ENCODE measurements at places on chromosomes 2 and 18.

DNA sequence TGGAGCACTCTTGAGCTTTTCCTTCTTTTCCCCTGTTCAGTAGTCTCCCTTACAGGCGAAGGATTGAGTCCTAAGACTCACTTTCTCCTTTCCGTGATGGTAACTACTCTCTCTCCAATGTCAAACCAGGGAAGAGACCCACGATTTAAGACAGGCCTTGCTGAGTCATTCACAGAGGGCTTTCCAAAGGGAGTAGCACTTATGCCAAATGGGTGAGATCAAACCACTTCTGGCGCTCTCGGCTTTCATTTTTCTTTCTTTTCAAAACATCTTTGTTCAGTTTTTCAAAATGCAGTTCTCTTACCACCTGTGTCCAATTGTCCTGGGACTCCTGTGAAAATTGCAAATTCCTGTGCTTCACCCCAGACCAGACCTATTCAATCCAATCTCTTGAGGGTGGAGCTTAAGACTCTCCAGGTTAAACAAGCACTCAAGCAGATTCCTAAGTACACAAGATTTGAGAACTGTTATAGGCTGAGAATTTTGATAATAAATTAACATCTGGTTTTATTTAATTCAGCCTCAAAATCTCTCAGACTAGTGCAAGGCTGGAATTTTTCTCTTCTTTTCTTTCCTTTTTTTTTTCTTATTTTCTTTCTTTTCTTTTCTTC, 14.4 kb upstream of the MRPL19 start:
- no peak for DNase-seq

GRCh38 chr2:140457483-140457882, 1673.3 kb downstream of the LRP1B start:
- no peak for DNase-seq

DNA sequence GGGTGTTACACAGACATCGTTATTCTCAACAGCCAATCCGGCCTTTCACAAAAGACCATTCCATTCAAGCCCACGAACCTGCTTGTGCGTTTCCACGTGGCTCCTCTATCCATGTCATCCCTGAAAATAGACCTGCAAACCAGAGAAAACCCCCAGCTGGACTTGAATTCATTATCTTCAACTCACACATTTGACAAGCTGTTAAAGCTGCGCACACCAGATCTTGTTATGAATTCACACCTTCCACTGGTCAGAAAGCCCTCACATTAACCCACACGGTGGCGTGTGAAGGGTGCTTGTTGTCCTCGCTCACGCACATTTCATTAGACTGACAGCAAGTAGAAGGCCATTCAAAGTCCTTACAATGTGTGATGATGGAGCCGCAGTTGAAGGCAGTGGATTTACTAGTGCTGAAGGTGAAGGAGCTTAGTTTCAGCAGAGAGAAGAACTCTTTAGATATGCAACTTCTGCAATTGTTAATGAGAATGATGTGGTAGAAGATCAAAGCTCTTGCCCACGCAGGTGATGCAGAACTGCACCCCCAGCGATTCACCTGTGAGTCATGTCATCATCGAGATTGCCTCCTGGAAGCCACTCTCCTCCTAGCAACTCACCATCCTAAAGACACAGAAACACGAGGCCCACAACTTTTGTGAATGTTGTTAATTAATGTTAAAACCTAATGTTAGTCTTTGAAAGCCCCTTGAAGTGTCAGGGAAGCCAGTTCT, 224.8 kb upstream of the SOX11 start:
- no peak for DNase-seq

- DNase-seq = no peak
Observed at GRCh38 chr18:13442451-13442850, 223.9 kb downstream of the LDLRAD4 start.

- DNase-seq = no peak
Observed at GRCh38 chr2:43905871-43906270, 67.1 kb downstream of the ABCG8 start.

- no peak for DNase-seq
Observed at GRCh38 chr18:13124411-13124810, 94.1 kb upstream of the LDLRAD4 start.

- DNase-seq = no peak
Observed at GRCh38 chr2:83633423-83633822, 825.7 kb downstream of the SUCLG1 start.

GRCh38 chr2:191571163-191571769, 106.7 kb upstream of the NABP1 start:
- DNase-seq = no peak

- no peak for DNase-seq
Observed at GRCh38 chr2:104289651-104290565, 564.0 kb upstream of the POU3F3 start.

DNA sequence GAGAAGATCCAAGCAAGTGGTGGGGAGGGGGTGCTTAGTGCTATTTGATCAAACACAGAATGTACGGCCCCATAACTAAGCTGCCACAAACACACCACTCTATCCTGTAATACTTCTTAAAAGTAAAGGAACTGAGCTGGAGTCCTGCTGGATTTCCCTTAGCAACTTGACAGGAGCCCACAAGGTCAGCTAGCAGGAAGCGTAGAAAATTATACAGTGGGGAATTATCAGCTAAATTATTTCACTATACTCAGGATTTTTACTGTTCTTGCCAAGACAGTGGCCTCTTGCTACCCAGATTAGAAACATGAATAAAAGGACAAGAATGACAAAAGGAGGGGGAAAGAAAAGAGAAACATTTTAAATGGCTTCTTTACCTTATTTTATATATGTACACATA, 217.1 kb downstream of the ZNF521 start:
- no peak for DNase-seq
